ENCODE measurements at places on chromosomes 6 and 20. TPM values are rescaled to one million over a fixed set of nuclear protein-coding genes. Genes with fewer than 3 reads are reported as not detected.
A peak's percentile ranks its signal among the peaks of the same experiment; 100 is the strongest.

DNA sequence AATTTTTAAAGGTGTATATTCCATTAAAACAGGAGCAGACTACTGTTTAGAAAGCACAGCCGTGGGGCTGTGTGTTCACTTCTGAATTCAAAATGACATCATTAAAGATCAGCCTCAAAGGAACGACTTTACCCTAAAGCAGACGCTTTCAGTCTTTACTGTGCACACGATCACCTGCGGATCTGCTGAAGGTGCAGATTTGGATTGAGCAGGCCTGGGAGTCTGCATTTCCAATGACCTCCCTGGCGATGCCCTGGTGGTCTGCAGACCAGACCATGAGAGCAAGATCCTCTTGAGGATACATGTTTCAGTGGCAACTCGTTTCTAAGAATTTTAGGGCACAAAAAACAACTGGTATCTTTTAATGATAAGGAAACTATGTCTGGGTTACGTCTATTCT is 27.2 kb downstream of the TXNDC5 start:
- DNase-seq, result no peak

The EFCAB8 gene
- 0.20 TPM for total RNA-seq

GRCh38 chr6:136801581-136801980 is 9.3 kb upstream of the MAP3K5 start:
- DNase-seq, result no peak

- DNase-seq, result no peak
Measured at GRCh38 chr6:127176146-127176545, 57.7 kb downstream of the RSPO3 start.

DNA sequence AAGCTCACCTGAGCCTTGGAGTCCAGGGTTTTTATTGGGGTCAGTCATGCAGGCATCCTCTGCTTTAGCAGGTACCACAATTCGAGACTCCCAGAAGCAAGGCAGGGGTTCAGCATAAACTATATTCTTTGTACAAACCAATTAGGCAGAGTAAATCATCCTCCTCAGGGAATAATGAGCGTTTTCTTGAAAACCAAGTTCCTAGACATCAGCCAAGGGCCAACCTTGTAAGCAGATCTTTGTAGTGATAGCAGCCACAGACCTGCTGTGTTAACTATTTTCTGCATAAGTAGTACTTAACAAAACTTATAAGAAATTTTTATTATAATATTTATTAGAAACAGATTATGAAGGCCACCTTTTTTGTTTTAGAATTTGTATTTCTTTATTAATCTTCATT is 74.7 kb downstream of the STXBP5 start:
- no peak for DNase-seq

GRCh38 chr6:52167267-52167666 is 18.9 kb upstream of the IL17A start:
- no peak for DNase-seq

GRCh38 chr6:39791311-39791710 is 865 bp upstream of the DAAM2 start:
- no peak for DNase-seq

- no peak for DNase-seq
Measured at GRCh38 chr6:28710466-28711191, 184.9 kb downstream of the GPX5 start.

- DNase-seq, result no peak
Measured at GRCh38 chr6:75249837-75250236, 6.2 kb upstream of the COX7A2 start.

DNA sequence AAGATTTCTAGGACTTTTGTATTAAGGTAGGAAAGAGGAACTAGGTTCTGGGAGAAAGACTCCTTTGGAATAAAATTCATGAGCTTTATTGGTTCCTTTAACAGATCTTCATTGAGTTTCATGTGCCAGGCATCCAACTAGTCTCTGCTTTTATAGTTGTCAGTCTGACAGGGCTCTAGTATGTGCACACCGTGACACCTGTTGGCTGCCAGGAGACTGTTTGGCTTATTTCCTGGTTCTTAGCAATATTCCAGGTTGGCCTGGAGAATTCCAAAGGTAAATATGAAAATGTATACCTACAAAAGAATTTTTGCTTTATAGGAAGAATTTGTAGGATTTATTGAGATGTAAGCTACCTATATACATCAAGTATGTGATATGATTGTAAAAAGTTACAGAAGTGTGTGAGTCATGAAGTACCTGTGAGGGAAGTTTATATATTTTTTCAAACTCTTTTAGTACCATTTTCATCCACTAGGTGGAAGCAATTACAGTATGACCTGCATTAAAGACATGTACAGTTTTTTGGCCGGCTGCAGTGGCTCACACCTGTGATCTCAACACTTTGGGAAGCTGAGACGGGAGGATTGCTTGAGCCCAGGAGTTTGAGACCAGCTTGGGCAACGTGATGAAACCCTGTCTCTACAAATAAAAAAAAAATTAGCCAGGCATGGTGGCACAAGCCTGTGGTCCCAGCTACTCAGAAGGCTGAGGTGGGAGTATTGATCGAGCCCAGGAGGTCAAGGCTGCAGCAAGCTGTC is 35.2 kb downstream of the NDUFAF5 start:
- no peak for DNase-seq

DNA sequence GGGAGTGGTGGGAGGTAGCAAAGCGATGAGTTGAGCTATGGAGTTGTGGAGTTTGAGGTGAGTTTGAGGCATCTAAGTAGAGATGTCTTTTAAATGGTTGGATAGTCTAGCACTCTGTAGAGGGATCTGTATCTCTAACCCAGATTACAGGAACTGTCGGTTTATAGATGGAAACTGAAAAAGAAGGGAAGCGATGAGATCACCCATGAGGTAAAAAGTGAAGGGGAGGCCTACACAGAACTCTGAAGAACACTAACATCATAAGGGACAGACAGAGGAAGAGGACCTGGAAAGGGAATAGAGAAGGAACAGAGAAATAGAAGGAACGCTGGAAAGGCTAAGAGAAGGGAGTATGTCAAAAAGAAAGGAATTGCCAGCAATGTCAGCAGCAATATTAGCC is 2.5 kb downstream of the HINT3 start:
- no peak for DNase-seq

GRCh38 chr20:1484438-1485116 is 6.6 kb downstream of the SIRPB2 start:
- no peak for DNase-seq

The METTL24 gene
- total RNA-seq, result 15.7 TPM

DNA sequence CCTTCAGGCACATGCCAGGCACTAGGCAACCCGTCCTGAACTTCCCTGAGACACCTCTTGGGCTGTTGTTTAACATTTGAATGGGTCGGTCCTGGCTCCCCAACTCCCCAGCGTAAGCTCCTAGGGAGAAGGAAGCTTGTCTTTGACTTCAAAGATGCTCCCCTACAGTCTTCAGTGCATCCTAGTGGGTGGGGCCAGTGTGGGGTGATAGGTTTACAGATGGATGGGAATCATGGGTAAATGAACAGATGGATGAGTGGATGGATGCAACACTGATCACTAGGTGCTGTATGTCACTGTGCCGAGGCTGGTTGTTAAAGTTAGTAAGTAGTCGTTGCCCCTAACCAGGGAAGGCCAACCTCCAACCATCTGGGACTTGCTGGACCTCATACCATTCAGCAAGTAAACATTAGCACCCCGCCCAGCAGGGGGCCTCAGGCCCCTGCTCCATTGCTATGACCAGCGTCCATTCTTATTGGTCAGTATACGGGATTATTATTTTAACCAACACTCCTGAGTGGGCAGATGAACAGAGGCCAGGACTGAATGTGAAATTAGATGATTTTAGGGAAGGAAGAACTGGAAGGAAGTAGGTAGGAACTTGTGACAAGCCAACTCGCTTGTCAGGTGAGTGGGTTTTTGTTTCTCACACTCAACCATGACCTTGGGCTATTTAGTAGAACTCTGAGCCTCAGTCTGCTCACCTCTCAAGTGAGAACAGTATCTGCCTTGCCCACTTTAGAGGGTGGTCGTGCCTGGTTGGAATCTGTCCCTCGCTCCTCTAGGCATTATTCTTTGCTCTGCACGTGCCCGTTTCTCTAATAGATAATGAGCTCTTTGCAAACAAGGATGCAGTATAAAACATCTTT is 82.9 kb upstream of the FOXP4 start:
- DNase-seq, result peak; percentile 71

DNA sequence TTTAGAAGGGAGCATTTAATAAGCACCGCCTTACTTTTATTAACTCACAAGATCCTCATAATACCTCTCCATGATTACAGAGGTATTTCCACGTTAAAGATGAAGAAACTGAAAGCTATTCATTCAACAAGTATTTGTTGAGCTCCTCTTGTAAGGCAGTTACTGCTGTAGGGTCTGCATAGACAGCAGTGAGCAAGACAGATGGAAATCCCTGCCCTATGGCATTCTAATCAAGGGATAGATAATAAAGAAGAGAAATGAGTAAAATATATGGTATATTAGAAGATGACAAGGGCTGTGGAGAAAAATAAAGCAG is 77.8 kb upstream of the CTNNBL1 start:
- no peak for DNase-seq

Data from mucosa of gallbladder (tissue), 1 donor.